GF-D8 (cell line): ENCODE measurements at places on chromosomes 5 and 9.

DNA sequence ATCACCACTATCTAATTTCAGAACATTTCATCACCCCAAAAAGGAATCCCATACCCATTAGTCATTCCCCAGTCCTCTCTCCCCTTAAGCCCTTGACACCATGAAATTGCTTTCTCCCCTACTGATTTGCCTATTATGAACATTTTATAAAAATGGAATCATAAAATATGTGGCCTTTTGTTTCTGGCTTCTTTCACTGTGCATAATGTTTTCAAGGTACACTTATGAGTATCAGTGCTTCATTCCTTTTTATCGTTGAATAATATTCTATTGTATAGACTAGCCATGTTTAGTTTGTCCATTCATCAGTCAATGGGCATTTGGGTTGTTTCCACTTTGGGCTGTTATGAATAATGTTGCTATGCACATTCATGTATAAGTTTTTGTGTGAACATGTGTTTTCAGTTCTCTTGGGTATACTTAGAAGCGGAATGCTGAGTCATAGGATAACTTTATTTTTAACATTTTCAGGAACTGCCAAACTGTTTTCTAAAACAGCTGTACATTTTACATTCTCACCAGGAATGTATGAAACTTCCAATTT lies 40.4 kb upstream of the FGF1 start:
- DNase-seq = no peak

GRCh38 chr5:83313436-83313835 lies 158.1 kb upstream of the VCAN start:
- no peak for DNase-seq

DNA sequence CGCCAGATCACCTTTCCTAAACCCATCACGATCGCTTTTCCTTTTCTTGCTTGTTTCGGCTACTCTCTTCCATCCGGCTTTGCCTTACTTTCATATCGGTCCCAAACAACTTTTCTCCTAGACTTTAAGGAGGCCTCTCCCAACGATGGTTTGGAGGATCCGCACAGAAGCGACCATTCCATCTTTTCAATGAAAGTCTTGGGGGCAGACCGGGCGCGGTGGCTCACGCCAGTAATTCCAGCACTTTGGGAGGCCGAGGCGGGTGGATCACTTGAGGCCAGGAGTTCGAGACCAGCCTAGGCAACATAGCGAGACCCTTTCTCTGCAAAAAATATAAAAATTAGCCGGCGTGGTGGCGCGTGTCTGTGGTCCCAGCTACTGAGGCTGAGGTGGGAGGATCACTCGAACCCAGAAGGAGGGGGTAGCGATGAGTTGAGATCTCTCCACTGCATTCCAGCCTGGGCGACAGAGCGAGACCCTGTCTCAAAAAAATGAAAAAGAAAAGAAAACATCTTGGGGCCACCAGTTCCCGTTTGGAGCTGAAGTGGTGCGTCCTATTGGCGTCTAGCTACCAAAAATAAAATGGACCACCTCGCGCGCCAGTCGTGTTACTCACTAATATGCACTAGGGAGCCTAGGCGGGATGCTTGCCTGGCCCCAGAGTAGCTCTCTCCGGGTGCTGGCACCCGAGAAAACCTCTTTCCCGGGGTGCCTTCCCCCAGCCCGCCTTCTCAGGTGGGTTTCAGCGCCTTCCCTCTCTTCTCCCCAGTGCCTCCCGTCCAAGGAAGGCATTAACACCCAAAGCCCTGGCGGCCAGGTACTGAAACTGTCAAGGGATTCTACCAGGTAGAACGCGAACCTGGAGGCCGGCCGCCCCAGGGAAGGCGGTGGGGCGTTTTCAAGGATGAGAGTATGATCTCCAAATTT lies 800 bp upstream of the AP3B1 start:
- DNase-seq = no peak

GRCh38 chr9:91315191-91315590 lies 46.5 kb downstream of the AUH start:
- no peak for DNase-seq

GRCh38 chr5:20113031-20113715 lies 125.2 kb upstream of the CDH18 start:
- no peak for DNase-seq
